ENCODE measurements at places on chromosomes 12 and 14.

DNA sequence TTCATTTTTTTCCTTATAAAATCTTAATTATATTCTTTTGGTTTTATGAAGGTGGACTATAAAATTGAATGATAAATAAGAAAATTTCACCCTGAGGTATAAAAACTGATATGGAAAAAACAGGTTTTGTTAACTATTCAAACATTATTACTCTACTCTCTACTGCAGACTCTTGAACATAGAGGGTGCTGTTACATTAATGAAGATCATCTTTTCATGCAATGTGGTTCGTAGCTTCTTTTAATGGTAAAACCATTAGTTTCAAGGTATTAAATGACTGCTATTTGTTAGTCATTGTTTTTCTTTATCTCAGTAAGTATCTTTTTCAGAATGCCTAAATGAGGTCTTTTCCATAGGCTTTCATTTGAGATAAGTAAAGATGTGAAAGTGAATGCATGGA is 510.4 kb downstream of the SLC16A7 start:
- DNase-seq, result no peak

GRCh38 chr12:71521125-71521524 is 81.5 kb downstream of the LGR5 start:
- DNase-seq, result no peak

DNA sequence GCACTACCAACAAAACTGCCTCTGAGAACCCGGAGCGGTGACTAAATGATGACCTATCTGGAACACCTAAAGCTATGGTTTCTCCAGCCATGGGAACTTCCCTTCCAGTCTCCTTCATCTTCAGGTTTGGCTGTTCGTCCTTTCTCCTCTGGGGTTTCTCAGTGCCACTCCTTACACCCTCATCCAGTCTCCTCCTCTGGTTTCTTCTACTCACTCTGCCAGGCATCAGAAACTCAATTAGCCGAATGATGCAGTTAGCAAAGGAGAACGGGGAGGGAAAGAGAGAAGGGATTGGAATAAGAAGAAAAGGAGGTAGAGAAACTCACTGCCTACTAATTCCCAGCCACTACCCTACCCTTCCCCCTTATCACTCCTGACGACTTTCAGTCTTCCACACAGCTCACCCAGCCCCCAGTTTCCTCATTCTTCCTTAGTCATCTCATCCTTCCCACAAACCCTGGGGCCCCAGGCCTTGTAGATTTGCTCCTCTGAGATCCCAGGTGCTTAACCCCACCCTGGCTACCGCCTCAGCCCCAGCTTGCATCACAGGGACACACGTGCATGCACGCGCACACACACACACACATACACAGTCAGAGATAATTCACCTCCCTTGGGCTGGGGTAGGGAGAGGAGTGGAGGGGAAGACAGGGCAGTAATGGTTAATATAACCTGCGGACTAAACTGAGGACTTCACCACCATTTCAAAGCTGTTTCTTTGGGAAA is 13.0 kb downstream of the FGD6 start:
- no peak for DNase-seq

- no peak for DNase-seq
Observed at GRCh38 chr12:28552251-28552970, 362.2 kb downstream of the CCDC91 start.

GRCh38 chr12:98274430-98275130 is 240.8 kb upstream of the TMPO start:
- no peak for DNase-seq

- no peak for DNase-seq
Observed at GRCh38 chr12:38477340-38478090, 160.9 kb downstream of the ALG10B start.

DNA sequence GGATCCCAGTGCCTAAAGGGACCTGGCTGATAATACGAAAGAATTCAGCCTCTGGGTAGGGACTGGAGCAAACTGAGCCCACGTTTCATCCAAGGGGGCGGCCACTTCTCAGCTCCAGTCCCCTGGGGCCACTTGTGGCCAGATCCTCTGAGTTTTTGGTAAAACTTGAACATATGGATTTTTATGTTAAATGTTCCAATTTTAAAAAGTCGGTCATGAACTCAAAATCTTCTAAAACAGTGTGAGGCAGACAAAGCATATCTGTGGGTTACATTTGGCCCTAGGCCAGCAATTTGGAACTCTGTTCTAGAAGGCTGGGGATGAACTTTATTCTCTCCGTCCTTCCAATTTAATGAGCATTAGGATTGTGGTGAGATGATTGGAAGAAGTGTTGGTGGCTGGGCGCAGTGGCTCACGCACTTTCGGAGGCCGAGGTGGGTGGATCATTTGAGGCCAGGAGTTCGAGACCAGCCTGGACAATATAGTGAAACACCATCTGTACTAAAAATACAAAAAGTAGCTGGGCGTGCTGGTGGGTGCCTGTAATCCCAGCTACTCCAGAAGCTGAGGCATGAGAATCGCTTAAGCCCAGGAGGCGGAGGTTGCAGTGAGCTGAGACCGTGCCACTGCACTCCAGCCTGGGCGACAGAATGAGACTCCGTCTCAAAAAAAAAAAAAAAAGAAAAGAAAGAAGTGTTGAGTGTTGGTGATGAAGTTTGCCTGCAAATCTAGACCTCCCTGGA is 3.0 kb upstream of the PPP1CC start:
- no peak for DNase-seq

DNA sequence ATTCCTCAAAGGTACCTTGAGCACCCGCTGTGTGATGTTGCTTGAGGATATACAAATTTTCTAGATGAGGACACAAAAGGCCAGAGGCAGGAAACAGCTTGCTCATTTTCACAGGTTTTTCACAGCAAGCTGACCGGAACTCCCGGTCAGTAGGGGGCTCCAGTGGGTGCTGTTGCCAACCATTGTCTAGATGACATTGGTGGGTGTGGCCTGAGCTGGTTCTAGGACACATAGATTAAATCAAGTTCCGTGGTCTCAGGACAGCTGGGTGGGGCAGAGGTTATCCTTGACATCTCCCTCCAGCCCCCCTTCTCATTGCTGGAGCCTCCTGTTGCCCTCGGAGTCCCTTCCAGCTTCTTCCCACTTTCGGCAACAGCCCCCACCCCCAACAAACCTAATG is 153.6 kb upstream of the FKBP4 start:
- no peak for DNase-seq

DNA sequence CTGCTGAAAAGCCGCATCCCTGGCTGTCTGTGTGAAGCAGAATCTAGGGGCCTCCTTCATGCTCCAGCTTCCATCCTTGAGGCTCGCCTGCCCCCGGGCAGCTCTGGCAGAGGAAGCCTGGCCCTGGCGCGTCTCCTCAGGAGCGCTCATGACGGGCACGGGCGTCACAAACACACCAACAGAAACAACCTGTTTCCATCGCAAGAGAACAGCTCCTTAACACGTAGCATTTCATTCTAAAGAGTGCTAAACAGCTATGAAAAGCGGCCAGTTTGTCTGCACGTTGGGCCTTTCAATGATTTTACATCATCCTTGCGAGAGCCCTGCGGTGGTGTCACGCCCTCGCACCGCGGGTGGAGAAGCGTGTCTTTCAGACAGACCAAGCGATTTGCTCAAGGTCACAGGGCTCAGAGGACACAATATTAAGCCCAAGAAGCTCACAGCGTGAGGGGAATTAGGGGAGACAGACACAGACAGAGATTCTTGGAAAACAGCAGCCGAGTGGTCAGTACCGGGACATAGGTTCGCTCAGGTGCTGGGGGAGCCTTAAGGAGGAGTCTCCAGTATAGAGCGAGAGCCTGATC is 4.9 kb downstream of the ADGRD1 start:
- no peak for DNase-seq

DNA sequence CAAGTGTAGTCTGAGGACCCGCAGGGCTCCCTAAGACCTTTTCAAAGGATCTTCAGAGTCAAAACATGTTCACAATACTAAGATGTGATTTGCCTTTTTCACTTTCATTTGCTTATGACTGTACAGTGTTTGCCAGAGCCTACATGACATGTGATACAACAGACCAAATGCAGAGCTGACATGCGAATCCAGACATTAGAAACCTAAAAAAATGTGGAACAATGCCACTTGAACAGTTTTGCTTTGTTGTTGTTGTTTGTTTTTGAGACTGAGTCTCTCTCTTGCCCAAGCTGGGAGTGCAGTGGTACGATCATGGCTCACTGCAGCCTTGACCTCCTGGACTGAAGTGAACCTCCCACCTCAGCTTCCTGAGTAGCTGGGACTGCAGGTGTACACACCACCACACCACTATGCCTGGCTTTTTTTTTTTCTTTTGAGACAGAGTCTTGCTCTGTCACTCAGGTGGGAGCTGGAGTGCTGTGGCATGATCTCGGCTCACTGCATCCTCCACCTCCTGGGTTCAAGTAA is 5.3 kb upstream of the RAB35 start:
- no peak for DNase-seq

DNA sequence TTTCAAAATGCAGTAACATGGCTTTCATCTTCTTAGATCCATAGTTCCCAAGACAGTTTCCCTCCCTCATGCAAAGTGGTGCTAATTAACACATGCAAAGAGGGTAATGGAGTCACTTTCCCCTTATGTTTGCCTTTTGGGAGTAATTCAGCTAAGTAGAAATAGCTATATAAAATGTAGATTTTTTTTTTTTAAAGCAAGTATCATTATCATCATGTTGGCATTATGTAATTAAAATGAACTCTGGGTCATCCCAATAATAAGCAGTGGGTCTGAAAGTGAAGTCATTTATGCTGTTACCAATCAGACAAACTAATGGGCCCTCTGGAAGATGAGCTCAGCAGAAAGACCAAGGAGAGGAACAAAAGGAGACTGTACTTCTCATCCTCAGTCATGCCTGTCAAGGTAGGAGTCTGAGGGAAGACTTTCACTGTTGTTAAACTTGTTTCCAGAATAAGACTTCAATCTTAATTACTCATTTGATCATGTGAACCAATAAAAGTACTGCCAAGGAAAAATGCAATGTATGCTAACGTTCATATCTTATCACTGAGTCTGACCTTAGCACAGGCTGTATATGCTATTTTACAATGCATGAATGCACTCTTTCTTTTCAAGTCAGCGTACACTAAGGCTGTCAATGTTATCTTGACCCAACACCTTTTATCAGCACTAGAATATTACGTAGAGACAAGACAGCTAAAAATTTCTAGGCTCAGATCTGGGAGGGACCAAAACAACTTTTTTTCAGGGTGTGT is 26.8 kb downstream of the AREL1 start:
- no peak for DNase-seq

GRCh38 chr12:124663206-124663605 is 95.8 kb upstream of the NCOR2 start:
- no peak for DNase-seq

DNA sequence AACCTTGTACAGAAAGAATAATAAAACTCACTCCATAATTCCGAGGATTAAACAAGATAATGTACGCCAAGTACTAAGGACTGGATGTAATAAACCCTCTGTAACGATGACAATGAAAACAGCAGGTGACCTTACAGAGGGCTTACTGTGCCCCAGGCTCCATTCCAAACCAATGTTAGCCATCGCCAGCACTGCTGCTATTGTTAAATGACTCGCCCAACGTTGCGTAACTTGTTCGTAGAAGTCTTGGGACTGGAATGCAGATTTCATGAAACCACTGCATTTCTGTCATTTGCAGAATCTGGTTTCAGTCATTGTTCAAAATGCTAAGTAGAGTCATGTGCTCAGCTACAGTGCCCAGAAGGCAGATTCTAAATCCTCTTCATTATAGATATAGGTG is 728 bp upstream of the STON2 start:
- peak; percentile 66 for DNase-seq

GRCh38 chr14:26289891-26290486 is 307.8 kb downstream of the NOVA1 start:
- no peak for DNase-seq

- no peak for DNase-seq
Observed at GRCh38 chr12:52228366-52228765, 4.7 kb upstream of the KRT7 start.

- DNase-seq, result no peak
Observed at GRCh38 chr12:132326646-132327045, 2.7 kb downstream of the GALNT9 start.

- DNase-seq, result no peak
Observed at GRCh38 chr12:65868133-65868705, 43.9 kb downstream of the HMGA2 start.

- no peak for DNase-seq
Observed at GRCh38 chr12:84619053-84619571, 293.5 kb downstream of the SLC6A15 start.

Measured in DMS79 treated with DMSO at 0.1 percent for 48 hours (cell line).